WTC11 (cell line): ENCODE measurements at places on chromosomes 6 and 20. TPM values are rescaled to one million over a fixed set of nuclear protein-coding genes. Genes with fewer than 3 reads are reported as not detected.
A peak's percentile ranks its signal among the peaks of the same experiment; 100 is the strongest.

- DNase-seq, result no peak
Measured at GRCh38 chr6:135722190-135722589, 129.3 kb upstream of the PDE7B start.

- DNase-seq, result no peak
Measured at GRCh38 chr6:25042536-25042935, 106.8 kb upstream of the RIPOR2 start.

DNA sequence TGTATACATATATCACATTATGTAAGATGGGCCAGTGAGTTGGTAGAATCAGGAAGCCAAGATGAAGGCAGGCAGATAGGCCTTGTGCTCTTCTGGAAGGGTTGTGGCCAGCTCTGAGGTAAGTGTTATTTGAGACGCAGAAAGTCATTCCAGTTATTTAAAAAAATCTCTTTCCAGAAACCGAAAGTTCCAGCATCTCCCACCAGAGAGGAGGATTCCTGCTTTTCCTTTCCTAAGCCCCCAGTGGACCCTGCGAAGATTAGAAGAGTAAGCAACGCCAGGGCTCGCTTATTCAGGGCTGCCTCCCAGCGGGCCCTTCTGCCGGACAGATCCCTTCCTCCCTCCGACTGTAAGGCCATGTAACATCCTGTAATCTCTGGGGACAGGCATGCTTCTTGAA, 20.4 kb downstream of the ARMC2 start:
- no peak for DNase-seq

- no peak for DNase-seq
Measured at GRCh38 chr20:56245761-56246160, 2.8 kb upstream of the MC3R start.

DNA sequence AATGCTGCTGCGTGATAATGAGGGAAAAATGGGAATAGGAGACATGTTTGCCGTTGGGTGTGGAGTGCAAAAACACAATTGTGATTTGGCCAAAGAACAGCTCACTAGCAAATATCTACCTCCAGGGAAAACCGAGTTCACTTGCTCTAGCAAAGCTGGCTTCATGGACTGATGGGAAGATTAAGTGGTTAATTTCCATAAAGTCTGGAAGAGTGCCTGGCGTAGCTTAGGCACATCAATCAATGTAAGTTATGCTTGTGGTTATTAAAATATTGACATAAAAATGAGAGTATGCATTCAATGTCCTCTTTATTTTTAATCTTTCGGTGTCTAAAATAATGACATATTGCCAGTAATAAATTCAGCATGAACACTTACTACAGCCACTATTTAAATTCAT, 267.5 kb downstream of the SMOC2 start:
- no peak for DNase-seq

DNA sequence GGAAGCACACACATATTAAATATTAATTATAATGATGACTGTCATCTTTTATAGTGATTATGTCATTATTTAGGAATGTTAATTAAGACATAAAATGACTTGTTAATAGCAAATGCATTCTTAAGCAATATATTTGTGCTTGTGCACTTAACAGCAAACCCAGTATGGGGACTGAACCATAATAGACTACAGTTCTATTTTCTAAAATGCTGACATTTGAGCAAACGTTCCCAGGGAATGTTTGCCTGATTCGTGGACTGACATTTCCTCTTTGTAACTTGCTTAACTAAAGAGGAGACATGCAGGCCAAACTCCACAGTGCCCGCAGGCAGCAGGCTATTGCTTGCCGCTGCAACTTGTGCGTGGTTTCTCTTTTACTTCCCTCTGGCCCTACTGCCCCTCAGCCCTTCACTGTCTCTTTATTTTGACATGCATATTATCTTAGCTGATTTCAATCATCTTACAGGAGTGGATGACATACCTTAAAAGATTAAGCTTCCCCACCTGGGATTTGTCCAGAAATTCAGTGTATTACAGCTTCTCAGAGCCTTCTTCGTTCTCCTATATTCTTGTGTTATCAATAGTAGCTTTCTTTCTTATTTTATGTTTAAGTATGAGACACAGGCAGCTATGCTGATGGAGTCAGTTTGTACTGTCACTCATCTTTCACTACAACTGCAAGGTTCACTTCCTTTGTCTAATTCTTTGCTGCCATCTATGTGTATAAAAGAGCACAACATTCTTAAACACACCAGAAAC, 141.5 kb downstream of the GMDS start:
- DNase-seq, result no peak

- DNase-seq, result peak; percentile 50
Measured at GRCh38 chr20:24492031-24492607, 22.7 kb downstream of the SYNDIG1 start.

- no peak for DNase-seq
Measured at GRCh38 chr6:167920165-167920564, 77.3 kb upstream of the KIF25 start.

GRCh38 chr6:56757588-56757984, 114.9 kb upstream of the DST start:
- DNase-seq, result no peak

DNA sequence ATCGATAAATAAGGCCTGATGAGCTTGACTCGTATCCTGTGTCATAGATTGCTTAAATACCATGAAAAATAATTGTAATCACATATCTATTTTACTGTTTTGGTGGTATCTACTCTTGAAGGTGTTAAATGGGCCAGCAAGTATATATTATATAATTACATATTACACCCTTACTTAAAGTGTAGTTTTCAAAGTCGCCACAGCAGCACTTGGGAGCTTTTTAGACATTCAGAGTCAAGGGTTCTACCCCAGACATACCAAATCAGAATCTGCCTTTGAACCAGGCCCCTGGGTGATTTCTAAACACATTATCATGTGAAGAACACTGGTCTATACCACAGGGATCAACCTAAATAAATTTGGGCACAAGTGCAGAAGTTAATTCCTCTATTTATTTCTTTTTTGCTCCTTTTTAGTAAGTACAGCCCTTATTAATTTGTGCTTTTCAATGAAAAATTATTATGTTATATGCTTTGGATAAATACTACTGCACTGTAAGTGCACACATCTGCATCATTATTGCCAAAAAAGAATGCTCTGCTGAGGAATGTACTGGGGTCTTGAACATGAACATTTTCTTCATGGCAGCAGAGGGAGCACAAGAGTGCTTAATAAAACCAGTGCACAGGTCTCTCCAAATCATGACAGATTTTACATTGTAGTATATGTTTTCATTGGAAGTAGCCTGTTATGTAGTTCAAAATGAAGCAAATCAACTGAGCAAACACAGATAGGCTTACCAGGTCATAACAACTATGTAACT, 3.1 kb upstream of the ATXN1 start:
- no peak for DNase-seq

- no peak for DNase-seq
Measured at GRCh38 chr6:5109436-5109835, 24.3 kb downstream of the PPP1R3G start.

DNA sequence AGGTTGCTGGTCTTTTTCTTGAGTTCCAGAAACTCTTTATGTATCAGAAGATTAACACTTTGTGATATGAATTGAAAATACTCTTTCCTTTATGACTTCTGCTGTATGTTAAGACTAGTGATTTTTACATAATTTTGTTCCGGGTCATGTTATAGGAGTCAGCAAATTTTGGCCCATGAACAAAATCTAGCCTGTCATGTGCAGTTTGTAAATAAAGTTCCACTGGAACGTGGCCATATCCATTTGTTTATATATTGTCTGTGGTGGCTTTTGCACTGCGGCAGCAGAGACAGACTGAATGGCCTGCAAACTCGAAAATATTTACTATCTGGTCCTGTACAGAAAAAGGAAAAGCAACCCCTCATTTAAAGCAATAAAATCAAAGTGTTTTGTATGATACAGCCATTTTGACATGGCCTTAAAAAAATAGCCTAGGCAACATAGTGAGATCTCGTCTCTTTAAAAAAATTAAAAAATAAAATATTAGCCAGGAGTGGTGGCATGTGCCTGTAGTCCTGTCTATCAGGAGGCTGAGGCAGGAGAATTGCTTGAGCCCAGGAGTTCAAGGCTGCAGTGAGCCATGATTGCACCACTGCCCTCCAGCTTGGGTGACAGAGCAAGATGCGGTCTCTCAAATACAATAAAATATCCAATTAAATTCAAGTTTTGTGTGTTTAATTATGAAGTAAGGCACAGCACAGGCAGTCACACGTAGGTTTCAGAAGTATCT, 36.9 kb downstream of the SNX9 start:
- no peak for DNase-seq

DNA sequence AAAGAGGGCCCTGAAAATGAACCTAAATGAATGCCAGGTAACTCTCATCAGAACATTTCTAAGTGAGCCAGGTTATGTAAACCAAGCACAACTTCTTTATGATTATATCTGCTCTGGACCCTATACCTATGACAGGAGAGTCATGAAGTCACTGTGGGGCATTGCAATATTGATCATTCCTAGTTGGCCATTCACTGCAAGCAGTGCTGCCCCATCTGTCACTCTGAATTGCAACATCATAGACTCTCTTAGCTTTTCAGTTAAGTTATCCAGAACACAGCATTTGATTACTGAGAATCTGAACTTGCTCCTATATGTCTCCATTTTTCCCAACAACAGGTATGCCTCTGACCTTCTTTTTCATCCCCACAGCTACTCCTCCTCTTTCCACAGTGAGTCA, 3.3 kb downstream of the COL21A1 start:
- DNase-seq, result no peak

The EYS gene
- total RNA-seq, result 0.18 TPM in 1 of 3 replicates, not detected in the others

The MAP7 gene
- total RNA-seq, result 56.6 to 60.5 TPM (median 59.1 TPM) in 3 replicates

The KCNG1 gene
- total RNA-seq, result 31.2 to 34.6 TPM (median 31.6 TPM) in 3 replicates

The HECA gene
- total RNA-seq, result 8.1 to 9.4 TPM (median 8.1 TPM) in 3 replicates

The SLC16A10 gene
- total RNA-seq, result 14.9 to 18.4 TPM (median 16.0 TPM) in 3 replicates

The KIFC1 gene
- 79.5 to 97.3 TPM (median 83.7 TPM) in 3 replicates for total RNA-seq

The KPNA5 gene
- 10.0 to 12.7 TPM (median 12.2 TPM) in 3 replicates for total RNA-seq

The TRIM10 gene
- 0.09 to 0.22 TPM (median 0.16 TPM) in 3 replicates for total RNA-seq

The HLA-DRB5 gene
- total RNA-seq, result 0.30 TPM in 1 of 3 replicates, not detected in the others

The SIRPD gene
- not detected in 3 replicates for total RNA-seq
